ENCODE measurements at places on chromosomes 7 and 10.

DNA sequence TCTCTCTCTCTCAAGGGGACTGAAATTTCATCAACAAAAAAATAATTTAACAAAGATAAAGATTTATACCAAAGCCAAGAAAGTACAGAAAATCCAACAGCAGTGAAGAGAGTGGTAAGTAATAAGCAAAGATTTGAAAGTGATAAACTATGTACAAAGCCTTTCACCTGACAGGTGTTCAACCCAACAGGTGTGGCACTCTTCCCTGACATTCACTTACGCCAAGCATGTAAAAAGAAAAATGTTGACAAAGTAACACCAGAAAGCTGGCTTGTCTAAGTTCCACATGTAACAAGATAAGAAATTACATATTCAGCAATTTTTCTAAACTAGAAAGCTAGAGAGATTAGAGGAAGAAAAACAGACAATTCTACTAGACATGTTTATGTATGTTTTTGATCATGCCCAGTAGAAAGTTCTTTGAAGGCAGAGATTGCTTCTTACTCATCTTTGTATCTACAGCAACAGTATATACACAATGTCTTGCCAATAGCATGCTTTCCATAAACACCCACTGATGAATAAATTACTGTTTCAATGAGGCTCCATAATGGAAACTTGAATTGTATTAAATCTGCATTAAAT is 468.5 kb downstream of the PARD3 start:
- peak overlapping the region; percentile 32 for H3K27ac ChIP-seq
- peaks cover 25% of the 10 kb centered on the region for H3K36me3 ChIP-seq
- H3K4me3 ChIP-seq = no peak overlapping the region
- no peak for DNase-seq
- H3K27me3 ChIP-seq = no peaks in the 10 kb centered on the region

GRCh38 chr10:24114556-24114955 is 94.4 kb upstream of the KIAA1217 start:
- no peaks in the 10 kb centered on the region for H3K36me3 ChIP-seq
- H3K4me1 ChIP-seq = peaks cover 59% of the 10 kb centered on the region
- H3K4me3 ChIP-seq = no peak overlapping the region

DNA sequence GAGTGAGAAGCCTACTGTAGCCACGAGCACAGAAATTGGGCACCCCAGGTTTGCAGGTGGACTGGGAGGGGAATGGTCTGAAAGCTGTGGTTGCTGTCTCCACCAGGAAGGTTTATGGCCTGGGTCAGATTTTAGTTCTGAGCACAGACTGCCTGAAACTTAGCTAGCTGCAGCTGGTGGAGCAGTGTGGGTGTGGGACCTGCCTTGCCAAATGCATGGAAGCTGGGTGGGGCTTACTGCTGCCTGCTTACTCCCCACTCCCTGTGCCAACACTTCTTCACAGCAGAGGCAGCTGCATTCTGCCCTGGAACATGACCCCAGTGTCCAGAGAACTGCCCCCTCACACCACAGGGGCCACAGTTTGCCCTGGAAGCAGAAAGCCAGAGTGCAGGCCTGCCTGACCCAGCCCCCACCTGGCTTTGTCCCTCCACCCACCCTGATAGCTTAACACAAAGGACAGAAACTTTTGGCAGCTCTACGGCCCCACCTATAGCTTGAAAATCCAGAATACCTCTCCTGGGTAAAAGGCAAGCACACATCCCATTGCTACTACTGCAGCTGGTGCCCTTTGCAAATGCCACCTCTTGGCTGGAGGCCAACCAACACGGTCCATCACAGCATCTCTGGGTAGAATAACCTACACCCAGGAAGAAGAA is 281.6 kb downstream of the AGMO start:
- H3K27me3 ChIP-seq = no peaks in the 10 kb centered on the region
- H3K36me3 ChIP-seq = peaks cover 5% of the 10 kb centered on the region
- H3K4me1 ChIP-seq = no peaks in the 10 kb centered on the region
- no peak for DNase-seq
- H3K4me3 ChIP-seq = no peak overlapping the region

- no peaks in the 10 kb centered on the region for H3K36me3 ChIP-seq
- H3K27ac ChIP-seq = no peak overlapping the region
- no peak overlapping the region for H3K4me3 ChIP-seq
Measured at GRCh38 chr7:17063045-17063383, 181.2 kb upstream of the AGR3 start.

GRCh38 chr7:2044311-2044882 is 188.3 kb downstream of the MAD1L1 start:
- H3K27me3 ChIP-seq = no peaks in the 10 kb centered on the region
- no peak overlapping the region for H3K27ac ChIP-seq
- peaks cover 25% of the 10 kb centered on the region for H3K36me3 ChIP-seq
- no peak overlapping the region for H3K4me3 ChIP-seq
- DNase-seq = peak; percentile 13
